Fibroblast of the aortic adventitia (primary cell): ENCODE measurements at places on chromosomes 1 and 21. TPM values are rescaled to one million over a fixed set of nuclear protein-coding genes. Genes with fewer than 3 reads are reported as not detected.

- no peak for DNase-seq
Measured at GRCh38 chr1:69016468-69016867, 519.6 kb upstream of the DEPDC1 start.

DNA sequence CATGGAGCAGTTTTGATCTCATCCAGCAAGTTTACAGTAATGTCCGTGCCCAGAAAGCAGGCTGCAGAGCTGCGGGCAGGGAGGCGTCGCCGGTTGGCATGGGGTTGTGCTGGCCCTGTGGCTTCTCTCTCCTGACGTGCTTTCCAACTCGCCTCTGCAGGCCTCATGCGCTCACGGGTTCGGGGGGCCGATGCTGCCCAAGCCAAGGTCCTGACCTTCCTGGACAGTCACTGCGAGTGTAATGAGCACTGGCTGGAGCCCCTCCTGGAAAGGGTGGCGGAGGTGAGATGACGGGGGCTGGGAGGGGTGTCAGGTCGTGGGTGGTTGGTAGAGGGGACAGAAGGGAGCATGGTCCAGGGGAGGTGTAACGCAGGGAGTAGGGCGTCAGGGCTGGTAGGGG, 176.1 kb downstream of the GALNT2 start:
- no peak for DNase-seq

- peak; percentile 74 for DNase-seq
Measured at GRCh38 chr1:103525114-103525606, 339 bp upstream of the RNPC3 start.

- no peak for DNase-seq
Measured at GRCh38 chr1:213415691-213416380, 364.8 kb downstream of the RPS6KC1 start.

GRCh38 chr1:160522622-160523345, at the start of gene SLAMF6:
Gene SLAMF6, minus strand, starts transcription at chr1:160523255. Its CDS starts 63 bp downstream, at chr1:160523192.
- DNase-seq, result no peak

DNA sequence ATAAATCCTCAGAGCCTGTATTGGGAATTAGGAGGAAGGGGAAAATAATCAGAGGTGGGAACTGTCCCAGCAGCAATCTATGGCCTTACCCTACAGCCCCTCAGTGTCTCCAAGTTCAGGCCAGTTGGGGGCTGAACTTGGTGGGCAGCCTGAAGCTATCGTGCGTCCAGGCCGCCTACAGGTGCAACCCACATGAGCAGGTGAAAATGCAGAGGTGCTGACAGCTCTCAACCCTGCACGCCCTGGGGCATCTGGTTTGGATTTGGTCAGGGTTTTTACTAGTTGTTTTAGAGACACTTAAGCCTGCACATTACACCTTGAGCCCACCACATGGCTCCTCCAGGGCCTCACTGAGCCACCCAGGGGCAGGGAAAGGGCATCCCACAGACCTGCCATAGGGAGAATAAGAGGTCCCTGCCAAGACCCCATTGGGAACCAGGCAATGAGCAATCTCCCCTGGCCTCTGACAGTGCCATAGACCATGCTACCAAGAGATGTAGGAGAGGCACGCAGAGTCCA, 209.5 kb downstream of the FOXD2 start:
- DNase-seq, result no peak

DNA sequence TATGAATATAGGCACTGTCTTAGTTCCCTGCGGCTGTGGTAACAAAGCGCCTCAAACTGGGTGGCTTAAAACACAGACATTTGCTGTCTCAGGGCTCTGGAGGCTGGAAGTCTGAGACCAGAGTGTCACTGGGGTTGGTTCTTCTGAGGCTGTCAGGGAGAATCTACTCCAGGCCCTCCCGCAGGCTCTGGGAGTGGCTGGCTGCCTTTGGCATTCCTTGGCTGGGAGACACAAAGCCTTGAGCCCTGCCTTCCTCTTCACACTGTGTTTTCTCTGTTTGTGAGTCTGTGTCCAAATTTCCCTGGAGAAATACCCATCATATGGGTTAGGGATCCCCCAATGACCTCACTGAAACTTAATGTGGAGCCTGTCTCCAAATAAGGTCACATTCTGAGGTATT, 38.5 kb downstream of the B3GALT5 start:
- DNase-seq, result no peak

DNA sequence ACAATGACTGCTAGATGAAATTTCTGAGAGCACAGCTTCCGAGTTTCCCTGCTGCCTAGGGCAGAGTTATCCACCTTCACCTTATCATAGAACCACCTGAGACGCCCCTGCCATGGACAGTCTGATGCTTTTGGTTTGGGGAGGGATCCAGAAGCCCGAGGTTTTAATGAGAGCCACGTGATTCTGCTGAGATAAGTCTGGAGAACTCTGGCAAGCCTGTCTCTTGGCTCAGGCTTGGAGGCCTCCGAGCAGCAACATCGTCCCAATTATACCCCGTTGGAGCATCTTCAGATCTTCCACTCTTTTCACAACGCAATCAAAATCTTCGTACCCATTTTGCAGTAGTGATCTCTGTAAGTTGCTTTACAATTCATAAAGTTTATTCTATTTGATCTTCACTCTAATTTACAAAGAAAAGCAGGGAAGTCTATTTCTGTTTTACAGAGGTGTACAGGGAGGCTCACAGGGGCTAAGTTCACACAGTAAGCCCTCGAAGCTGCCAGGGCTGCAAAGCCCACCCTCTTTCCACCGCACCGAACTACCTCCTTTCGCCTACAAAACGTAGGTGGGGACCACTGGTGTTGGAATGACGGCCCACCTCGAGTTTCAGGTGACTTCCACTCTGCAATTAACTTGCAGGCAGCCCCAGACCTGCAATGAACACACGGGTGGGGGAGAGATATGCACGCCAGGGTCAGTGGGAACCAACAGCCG, 513 bp upstream of the HHAT start:
- no peak for DNase-seq

DNA sequence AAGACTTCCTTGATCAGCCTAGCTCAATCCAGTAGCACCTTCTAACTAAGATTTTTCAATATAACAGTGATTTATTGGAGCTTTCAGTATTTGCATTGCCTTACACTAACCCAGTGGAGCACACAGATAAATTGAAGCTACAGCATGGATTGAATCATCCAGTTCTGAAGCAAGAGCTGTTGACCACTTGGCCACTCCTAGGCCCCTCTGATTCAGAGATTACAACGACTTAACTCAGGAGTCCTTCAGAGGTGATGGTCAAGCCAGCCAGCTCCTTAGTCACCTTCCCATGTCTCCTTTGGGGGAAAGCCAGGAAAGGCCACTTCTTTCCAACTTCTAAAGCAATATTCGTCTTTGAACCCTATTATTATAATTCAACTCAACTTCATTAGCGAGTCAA, 151.8 kb downstream of the TENT5C start:
- peak; percentile 76 for DNase-seq

- DNase-seq, result no peak
Measured at GRCh38 chr1:45470306-45470798, 20.6 kb downstream of the TESK2 start.

DNA sequence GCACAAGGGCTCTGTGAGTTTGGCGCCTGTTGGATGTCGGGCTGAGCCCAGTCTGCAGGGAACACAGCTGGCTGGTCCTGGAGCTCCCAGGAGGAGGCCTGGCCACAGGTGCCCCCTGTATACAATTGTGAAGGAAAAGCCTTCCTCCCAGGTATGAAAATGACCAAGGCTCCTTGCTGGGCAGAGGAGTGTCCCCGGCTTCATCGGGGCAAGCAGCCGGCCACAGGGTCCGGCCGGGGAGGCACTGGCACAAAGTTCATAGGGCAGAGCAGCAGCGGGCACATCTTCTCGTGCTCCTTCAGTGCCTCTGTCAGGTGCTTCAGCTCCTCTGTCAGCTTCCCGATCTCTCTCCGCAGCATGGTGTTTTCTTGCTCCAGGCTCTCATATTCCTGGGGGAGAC, 13.0 kb downstream of the BATF3 start:
- DNase-seq, result no peak

DNA sequence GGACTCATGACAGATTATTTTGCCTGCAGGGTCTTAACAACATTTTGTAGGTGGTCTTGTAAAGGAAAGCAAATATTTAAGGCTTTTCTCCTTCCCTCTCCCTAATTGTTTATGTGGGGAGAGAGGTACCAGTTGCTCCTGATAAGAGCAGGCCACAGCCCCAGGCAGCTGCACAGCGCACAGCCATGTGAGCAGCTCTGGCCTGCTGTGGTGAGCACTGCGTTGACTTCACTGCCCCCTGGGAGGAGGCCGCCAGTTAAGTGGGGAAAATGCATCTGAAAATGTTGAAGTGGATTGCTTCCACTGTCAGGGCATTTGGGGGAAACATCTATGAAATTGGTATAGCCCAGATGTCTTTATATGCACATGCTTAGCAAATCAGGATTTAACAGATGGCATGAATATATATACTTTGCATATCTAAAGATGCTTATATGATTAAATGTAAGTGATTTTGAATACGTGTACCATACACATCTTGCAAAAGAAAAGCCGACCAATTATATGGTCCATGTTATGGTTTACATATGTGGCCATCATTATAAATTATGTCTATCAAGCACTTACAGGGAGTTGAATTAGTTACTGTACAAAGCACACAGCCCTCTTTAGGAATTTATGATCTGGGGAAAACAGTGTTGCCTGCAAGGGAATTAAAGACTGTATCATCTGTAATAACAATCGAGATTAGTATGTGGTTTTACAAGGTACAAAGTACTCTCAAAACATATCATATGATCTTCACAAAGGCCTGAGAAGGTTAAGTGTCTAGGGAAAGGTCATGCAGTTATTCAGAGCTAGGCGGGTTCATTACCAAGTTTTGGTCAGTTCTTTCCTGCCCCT, 132.1 kb downstream of the RHOU start:
- DNase-seq, result no peak

- DNase-seq, result no peak
Measured at GRCh38 chr1:57381426-57381825, 42.4 kb downstream of the DAB1 start.

- no peak for DNase-seq
Measured at GRCh38 chr1:184167352-184167751, 115.8 kb downstream of the TSEN15 start.

DNA sequence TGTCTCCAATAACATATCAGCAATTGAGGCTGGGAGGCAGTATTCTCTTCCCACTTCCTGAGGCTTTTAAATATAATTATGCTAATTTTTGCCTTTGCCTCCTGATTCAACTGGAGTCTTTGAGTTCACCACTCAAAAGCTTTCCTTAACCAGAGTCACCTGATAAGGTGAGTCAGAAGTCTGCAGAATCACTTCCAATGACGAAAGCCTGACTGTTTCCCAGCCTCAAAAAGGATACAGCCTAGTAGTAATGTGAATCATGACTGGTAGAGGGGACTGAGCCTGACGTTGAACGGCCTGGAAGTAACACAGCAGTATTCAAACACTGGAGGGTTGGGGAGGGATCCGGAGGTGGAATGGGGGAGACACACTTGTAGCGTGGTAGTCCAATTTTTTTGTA, 10.4 kb upstream of the MRPL9 start:
- DNase-seq, result peak; percentile 46

GRCh38 chr1:22408230-22408629, 43.4 kb upstream of the ZBTB40 start:
- no peak for DNase-seq

GRCh38 chr1:56562891-56563452, 16.4 kb downstream of the PLPP3 start:
- DNase-seq, result no peak

DNA sequence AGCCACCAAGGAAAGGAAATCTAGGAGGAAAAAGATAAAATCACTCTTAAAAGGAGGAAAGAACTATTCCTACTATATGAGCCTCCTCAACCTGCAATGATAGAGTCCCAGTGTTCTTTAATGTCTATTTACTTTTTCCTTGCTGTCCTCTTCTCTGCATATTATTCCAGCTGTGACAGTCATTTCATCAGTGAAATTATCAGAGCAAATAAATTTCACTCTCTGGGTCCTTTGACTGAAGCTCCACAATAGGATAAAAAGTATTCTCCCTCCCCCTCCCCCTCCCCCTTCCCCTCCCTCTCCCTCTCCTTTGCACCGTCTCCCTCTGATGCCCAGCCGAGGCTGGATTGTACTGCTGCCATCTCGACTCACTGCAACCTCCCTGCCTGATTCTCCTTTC, 107.5 kb upstream of the DPT start:
- no peak for DNase-seq

DNA sequence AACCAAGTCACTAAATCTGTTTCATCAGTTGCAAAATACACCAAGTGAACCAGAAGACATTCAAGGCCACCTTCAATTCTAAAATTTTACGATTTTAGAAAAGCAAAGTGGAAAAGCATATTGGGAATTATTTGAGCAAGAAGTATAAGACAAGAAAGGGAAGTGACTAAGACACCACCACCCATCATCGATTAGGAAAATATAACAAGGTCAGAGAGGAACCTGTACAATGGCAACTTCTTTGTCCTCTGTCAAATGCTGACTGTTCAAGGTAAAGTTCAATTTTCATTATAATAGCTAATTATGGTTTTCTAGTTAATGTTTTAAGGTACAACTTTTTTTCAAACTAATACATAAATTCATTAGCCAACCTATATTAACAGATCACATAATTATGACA, 10.8 kb downstream of the FRRS1 start:
- no peak for DNase-seq

DNA sequence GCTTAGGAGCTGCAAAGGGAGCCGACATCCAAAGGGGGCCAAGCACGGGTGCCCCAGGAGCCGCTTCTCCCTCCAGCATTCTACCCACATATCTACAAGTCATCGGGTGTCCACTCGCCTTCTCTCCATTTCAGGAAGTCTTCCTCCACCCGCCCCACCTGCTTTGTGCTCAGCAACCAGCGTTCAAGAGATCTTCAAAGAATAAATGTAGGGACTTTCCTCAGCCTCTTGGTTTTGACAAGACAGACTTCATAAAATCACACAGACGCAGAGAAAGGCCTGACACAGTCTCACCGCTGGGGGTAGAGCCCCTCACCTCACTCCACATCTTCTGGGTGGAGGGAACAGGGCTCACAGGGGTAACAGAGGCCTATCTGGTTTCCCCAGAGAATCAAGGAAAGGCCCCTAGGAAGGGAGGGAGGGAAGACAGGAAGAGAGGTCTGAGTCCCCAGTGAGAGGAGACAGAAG, 49.5 kb downstream of the SSBP3 start:
- no peak for DNase-seq

GRCh38 chr1:64240206-64240605, 36.8 kb downstream of the UBE2U start:
- peak; percentile 79 for DNase-seq

GRCh38 chr1:109237512-109237911, 11.8 kb upstream of the CELSR2 start:
- no peak for DNase-seq

GRCh38 chr1:240194120-240194519, 102.4 kb downstream of the FMN2 start:
- peak; percentile 95 for DNase-seq

- no peak for DNase-seq
Measured at GRCh38 chr1:83500531-83500930, 498.4 kb downstream of the TTLL7 start.

The COL8A2 gene
- 11.0 and 20.9 TPM in 2 replicates for total RNA-seq

The LDLRAD2 gene
- 0.08 and 0.09 TPM in 2 replicates for total RNA-seq

The MKNK1 gene
- total RNA-seq, result 15.4 and 17.7 TPM in 2 replicates

The TAGLN2 gene
- total RNA-seq, result 62.4 and 228 TPM in 2 replicates

The PLA2G2C gene
- not detected in 2 replicates for total RNA-seq

The OPTC gene
- total RNA-seq, result not detected in 2 replicates

The HEATR1 gene
- 48.6 and 62.5 TPM in 2 replicates for total RNA-seq

The GREM2 gene
- total RNA-seq, result 2.0 and 26.8 TPM in 2 replicates

The CNKSR1 gene
- 0.27 TPM in 1 of 2 replicates, not detected in the other for total RNA-seq

The NEGR1 gene
- total RNA-seq, result 1.1 and 20.7 TPM in 2 replicates

The PAPPA2 gene
- total RNA-seq, result 7.0 and 15.9 TPM in 2 replicates

The SAMD13 gene
- total RNA-seq, result 1.4 and 3.1 TPM in 2 replicates

The RAB3GAP2 gene
- total RNA-seq, result 32.4 and 39.7 TPM in 2 replicates

The ADAM30 gene
- not detected in 2 replicates for total RNA-seq

The PGLYRP4 gene
- not detected in 2 replicates for total RNA-seq

The GLIS1 gene
- total RNA-seq, result 1.6 TPM in 1 of 2 replicates, not detected in the other
